ENCODE measurements at places on chromosomes 7 and 10.

DNA sequence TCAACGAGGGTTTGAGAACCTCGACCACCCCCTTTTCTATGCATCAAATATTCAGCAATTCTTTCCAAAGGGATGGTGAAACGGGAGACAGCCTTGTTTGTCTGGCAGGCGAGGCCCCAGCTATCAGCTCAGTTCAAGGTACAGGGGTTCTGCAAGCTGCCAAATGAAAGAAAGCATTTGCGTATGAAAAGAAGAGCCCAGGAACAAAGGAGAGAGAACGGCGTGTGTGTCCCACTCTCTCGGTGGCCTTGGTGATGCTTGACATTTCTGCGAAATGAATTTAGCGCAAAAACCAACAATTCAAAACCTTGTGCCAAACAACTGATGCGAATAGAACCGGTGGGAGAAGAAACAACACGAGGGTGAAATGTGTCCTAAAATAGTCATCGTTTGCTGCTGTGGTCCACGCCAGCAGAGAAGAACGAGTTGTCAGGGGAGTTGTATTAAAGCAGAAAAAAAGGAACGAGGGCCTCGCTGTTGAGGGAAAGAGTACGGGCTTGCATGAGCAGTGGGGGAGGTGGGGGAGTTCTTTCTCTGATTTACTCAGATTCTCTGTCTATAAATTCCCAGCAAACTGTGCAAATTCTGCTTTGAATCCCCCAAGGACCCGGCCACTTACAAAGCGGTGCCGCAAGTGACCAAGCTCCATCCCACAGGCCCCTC, 97.7 kb downstream of the TMEM130 start:
- no peak for DNase-seq

DNA sequence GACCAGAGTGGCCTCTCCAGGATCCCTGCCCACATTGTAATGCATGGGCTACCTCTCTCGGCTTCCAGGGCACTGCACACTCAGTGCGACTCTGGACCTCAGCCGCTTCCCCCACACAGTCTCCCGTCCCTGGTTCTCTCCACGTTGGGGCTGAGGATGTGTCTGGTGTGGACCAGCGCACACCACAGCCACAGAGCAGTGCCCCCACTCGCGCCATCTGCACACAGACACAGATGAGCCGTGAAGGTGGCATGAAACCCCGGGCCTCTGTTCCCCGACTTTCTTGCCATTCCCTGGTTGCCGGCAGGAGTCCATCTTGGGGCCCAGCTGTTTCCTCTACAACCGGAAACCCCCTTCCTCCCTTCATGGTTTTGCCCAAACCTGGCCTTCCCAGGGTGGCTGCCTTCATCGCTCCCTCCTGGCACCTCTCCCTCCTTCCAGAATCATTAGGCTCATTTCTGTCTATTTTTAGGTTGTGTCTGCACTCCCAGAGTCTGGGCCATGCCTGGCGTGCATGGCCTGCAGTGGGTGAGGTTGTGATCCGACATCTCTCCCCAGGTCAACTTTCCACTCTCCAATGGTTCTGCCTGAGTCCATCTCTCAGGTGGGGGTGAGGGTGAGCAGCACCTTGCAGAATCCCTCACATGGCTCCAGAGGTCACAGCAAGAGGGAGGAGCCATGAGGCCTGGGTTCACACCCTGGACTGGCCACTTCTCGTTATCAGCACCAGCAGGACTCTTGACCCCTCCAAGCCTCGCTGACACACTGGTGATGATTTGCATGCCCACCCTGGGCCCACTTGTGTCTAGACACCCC, 10.1 kb downstream of the RASGEF1A start:
- no peak for DNase-seq

DNA sequence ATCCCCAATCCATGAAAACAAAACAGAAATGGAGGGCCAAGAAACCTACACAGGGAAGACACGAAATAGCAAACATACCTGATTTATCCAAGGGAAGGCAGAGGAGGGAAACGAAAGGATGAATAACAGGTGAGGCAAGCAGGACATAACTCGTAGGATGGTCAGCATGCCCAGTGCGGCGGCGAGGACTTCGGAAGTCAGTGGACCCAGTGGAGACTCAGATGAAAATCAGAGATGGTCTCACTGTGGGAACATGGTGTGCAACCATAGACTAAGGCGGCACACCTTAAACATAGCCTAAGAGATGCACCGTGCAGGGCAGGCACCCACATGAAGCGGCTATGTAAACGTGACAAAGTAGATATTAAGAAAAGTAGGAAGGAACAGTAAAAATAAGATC, 157.5 kb downstream of the MGMT start:
- no peak for DNase-seq

DNA sequence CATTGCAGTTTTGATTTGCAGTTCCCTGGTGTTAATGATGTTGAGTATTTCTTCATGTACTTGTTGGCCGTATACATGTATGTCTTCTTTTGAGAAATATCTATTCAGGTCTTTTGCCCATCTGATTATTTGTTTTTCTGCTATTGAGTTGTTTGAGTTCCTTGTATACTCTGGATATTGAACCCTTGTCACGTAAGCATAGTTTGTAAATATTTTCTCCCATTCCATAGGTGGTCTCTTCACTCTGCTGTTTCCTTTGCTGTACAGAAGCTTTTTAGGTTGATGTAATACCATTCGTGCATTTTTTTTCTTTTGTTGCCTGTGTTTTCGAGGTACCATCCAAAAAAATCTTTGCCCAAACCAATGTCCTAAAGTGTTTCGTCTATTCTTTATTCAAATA, 43.6 kb upstream of the LRRC17 start:
- no peak for DNase-seq

DNA sequence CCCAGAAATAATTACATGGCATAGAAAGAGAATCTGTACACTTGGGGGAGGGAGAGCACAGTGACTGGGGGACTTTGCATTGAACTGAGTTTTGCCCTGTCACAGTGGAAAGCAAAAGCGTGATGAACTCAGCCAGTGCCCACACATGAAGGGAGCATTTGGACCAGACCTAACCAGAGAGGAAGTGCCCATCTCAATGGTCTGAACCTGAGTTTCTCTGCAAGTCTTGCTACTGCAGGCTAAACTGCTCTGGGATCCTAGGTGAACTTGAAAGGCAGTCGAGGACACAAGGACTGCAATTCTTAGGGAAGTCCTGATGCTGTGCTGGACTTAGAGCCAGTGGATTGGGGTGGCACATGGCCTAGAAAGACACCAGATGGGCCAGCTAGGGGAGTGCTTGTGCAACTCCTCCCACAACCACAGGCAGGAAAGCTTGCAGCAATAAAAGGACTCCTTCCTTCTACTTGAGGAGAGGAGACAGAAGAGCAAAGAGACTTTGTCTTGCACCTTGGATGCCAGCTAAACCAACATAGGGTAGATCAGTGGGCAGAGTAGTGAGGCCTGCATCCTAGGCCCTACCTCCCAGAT, 259.0 kb downstream of the GRM8 start:
- DNase-seq = no peak

Data from activated T-cell treated with anti-CD3 and anti-CD28 coated beads, Interleukin-2, amount 50 U/mL, for 24 hours (primary cell).